ENCODE measurements at places on chromosomes 5 and 9.

GRCh38 chr9:111029260-111029659 is 9.0 kb downstream of the LPAR1 start:
- DNase-seq, result no peak

DNA sequence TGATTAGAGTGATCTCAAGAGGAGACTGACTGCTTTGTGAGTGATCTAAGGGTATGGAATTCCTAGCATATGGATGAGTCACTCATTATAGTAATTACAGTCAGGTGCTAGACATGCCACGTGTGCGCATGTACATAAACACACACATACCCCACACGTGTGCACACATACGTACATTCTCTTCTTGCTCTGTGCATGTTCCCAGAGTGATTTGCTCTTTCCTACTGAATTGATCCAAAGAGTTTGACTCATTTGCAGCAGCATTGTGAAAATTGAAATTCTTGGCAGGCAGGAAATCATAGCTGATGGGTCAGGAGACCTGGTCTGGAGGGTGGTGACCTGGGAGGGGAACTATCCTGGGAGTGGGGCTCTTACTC is 63.8 kb downstream of the ANGPTL2 start:
- DNase-seq, result no peak

DNA sequence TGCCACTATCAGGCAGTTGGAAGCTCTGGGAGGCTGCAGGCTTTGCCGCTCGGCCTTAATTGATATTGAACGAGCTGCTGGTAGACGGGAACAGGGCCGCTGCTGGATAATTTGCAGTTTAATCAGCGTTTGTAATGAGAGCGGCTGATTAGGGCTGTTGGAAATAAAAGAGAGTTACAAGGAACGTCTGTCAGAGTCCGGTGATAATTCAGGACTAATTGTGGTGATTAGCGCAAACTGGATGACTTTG is 68.2 kb upstream of the TBCA start:
- DNase-seq, result no peak

DNA sequence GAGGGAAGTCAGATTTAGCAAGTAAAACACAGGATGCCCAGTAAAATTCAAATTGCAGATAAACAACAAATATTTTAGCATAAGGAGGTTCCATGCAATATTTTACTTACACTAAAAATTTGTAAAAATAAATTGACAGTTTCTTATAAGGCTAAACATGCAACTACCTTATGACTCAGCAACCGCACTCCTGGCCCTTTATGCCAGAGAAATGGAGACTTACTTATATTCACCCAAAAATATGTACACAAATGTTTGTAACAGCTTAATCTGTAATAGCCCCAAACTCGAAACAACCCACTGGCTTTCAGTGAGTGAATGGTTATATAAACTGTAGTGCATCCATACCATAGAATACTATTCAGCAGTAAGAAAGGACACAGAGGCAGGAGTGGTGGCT is 28.6 kb upstream of the TRIM14 start:
- DNase-seq, result no peak

Data from hematopoietic multipotent progenitor cell (in vitro differentiated cells).